Kidney (tissue), 22 donors: ENCODE measurements at places on chromosomes 6 and 20. TPM values are rescaled to one million over a fixed set of nuclear protein-coding genes. Genes with fewer than 3 reads are reported as not detected.

MRPS18A gene
- total RNA-seq = 36.4 TPM

GRCh38 chr6:1296542-1296941, 15.4 kb upstream of the FOXQ1 start:
- no peak for DNase-seq

CNKSR3 gene
- total RNA-seq = 63.1 TPM

DNA sequence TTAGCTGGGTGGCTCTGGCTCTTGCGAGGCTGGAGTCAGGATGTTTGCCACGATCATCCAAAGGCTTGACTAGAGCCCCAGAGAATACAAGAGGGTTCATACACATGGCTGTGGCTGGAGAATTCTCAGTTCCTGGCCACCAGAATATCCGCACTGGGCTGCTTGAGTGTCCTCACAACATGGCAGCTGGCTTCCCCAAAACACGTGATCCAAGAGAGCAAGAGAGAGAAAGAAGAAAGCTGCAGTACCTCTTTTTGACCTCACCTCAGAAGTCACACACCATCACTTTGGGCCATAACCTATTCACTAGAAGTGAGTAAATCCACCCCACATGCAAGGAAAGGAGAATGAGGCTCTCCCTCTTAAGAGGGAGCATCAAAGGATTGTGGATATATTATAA, 21.5 kb upstream of the BPIFB1 start:
- no peak for DNase-seq

- DNase-seq = no peak
Measured at GRCh38 chr20:9838035-9838377, 870 bp downstream of the PAK5 start.

DNA sequence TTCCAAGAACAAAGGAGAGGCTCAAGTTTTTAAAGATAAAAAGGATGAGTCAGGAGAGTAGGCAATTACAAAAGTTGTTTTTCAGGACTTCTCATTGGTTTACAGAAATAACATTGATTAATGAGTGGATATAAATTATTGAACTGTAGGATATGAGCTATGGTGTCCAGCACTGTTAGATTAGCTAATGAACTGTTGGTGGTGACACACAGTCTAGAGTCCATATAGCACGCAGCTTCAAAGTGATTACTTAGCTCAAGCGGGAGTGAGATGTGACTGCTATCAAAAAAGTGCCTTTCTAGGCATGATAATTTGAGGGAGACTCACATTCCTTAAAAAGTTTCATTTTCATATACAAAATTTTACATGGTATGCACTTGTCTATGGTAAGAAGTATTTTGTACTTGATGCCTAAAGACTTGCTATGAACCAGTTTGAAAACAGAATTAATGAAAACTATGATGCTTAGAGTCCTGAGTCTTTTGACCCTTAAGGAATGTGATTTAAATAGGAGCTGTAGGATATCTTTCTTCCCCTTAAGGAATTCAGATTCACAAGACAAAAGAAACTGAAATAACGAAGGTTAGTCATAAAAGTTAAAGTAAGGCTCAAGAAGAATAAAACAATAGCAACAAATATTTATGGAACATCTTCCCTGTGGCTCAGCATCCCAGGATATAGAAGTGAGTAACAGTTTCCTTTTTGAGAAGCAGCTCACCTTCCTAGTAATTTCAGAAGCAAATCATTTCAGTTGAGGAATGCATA, 22.2 kb upstream of the ADIG start:
- no peak for DNase-seq
